ENCODE measurements at places on chromosomes 16 and 17.

GRCh38 chr17:17401271-17401781 is 75.5 kb upstream of the MED9 start:
- no peak overlapping the region for H3K27ac ChIP-seq
- no peak for DNase-seq
- H3K27me3 ChIP-seq: no peaks in the 10 kb centered on the region
- H3K36me3 ChIP-seq: no peaks in the 10 kb centered on the region
- H3K4me3 ChIP-seq: no peak overlapping the region
- H3K4me1 ChIP-seq: no peaks in the 10 kb centered on the region

GRCh38 chr16:734981-735881 is 5.6 kb downstream of the CIAO3 start:
- H3K27me3 ChIP-seq: no peaks in the 10 kb centered on the region
- H3K36me3 ChIP-seq: peaks cover 5% of the 10 kb centered on the region
- no peak for DNase-seq
- H3K4me3 ChIP-seq: no peak overlapping the region
- no peak overlapping the region for H3K27ac ChIP-seq
- peaks cover 8% of the 10 kb centered on the region for H3K4me1 ChIP-seq

- H3K4me3 ChIP-seq: no peak overlapping the region
- no peaks in the 10 kb centered on the region for H3K4me1 ChIP-seq
- DNase-seq: no peak
- H3K36me3 ChIP-seq: no peaks in the 10 kb centered on the region
- no peak overlapping the region for H3K27ac ChIP-seq
- no peaks in the 10 kb centered on the region for H3K27me3 ChIP-seq
Measured at GRCh38 chr17:49549691-49550678, 25.7 kb upstream of the NXPH3 start.

- no peaks in the 10 kb centered on the region for H3K27me3 ChIP-seq
- no peaks in the 10 kb centered on the region for H3K4me1 ChIP-seq
- H3K27ac ChIP-seq: no peak overlapping the region
Measured at GRCh38 chr16:52089476-52089875, 457.5 kb downstream of the TOX3 start.

- no peaks in the 10 kb centered on the region for H3K36me3 ChIP-seq
- H3K4me1 ChIP-seq: no peaks in the 10 kb centered on the region
- DNase-seq: no peak
- no peak overlapping the region for H3K4me3 ChIP-seq
- H3K27ac ChIP-seq: no peak overlapping the region
Measured at GRCh38 chr17:17176341-17176740, 29.8 kb downstream of the PLD6 start.

DNA sequence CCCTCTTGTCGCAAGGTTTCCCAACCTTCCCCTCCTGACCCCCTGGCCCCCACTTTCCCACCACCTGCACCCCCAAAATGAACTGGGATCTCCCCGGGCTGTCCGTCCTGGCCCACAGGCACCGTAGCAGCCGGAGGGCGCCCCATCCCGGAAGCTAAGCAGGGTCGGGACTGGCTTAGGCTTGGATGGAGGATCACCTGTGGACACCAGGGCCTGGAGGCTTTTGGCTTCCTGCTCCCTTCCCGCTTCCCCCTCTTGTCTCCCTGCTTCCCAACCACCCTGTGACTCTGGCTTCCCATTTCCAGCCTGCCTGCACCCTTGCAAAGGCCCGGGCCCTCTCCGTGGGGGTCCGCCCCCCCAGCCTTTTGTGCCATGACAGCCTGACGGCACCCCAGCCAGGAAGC is 2291.3 kb downstream of the TP53TG3F start:
- H3K27me3 ChIP-seq: no peaks in the 10 kb centered on the region
- H3K36me3 ChIP-seq: no peaks in the 10 kb centered on the region
- H3K4me1 ChIP-seq: no peaks in the 10 kb centered on the region
- H3K4me3 ChIP-seq: no peak overlapping the region
- no peak for DNase-seq

- no peak for DNase-seq
- H3K27me3 ChIP-seq: peaks cover 2% of the 10 kb centered on the region
- no peaks in the 10 kb centered on the region for H3K36me3 ChIP-seq
Measured at GRCh38 chr17:36188891-36189306, 7.7 kb downstream of the CCL3L1 start.

GRCh38 chr16:57802341-57803133 is at the start of gene KIFC3:
Gene KIFC3, minus strand, starts transcription at chr16:57802491. Its CDS starts 4,248 bp downstream, at chr16:57798243.
- no peaks in the 10 kb centered on the region for H3K27me3 ChIP-seq
- peaks cover 45% of the 10 kb centered on the region for H3K4me1 ChIP-seq
- no peak for DNase-seq
- H3K4me3 ChIP-seq: peak within 1 kb of the TSS; percentile 54
- no peaks in the 10 kb centered on the region for H3K36me3 ChIP-seq

- DNase-seq: no peak
- H3K4me1 ChIP-seq: no peaks in the 10 kb centered on the region
- no peak overlapping the region for H3K27ac ChIP-seq
- no peaks in the 10 kb centered on the region for H3K36me3 ChIP-seq
- no peaks in the 10 kb centered on the region for H3K27me3 ChIP-seq
Measured at GRCh38 chr17:82944990-82945389, 105.2 kb upstream of the ZNF750 start.

DNA sequence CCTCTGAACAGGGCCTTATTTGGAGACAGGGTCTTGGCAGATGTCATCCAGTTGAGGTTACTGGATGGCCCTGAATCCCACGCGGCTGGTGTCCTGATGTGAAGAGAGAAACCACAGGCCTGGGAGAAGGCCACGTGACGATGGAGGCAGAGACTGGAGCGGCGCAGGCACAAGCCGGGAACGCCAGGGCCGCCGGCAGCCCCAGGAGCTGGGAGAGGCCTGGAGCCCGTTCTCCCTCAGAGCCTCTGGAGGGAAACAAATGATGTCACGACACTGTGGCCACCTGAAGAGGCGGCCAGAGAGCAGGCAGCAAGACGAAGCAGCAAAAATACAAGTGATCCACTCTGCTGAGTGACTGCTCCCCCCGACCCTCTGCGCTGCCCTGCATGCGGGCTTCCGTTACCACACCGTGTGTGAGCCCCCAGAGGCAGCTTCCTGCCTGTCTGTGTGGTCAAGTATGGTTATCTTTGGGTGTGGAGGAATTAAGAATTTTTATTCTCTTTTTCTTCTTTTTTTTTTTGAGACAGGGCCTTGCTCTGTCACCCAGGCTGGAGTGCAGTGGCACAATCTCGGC is 11.6 kb downstream of the CD7 start:
- no peaks in the 10 kb centered on the region for H3K27me3 ChIP-seq
- H3K27ac ChIP-seq: no peak overlapping the region
- H3K4me1 ChIP-seq: peaks cover 14% of the 10 kb centered on the region
- no peak for DNase-seq
- H3K36me3 ChIP-seq: no peaks in the 10 kb centered on the region

GRCh38 chr17:38706505-38707216 is 1.6 kb downstream of the MLLT6 start:
- H3K27me3 ChIP-seq: no peaks in the 10 kb centered on the region
- no peaks in the 10 kb centered on the region for H3K36me3 ChIP-seq
- H3K4me3 ChIP-seq: peak overlapping the region; percentile 67
- DNase-seq: no peak
- peaks cover under 1% of the 10 kb centered on the region for H3K4me1 ChIP-seq

- H3K36me3 ChIP-seq: no peaks in the 10 kb centered on the region
- H3K27me3 ChIP-seq: no peaks in the 10 kb centered on the region
- H3K27ac ChIP-seq: peak overlapping the region; percentile 98
- DNase-seq: no peak
Measured at GRCh38 chr17:61159221-61159814, 240.3 kb upstream of the TBX2 start.

GRCh38 chr17:78759969-78760352 is 22.1 kb downstream of the CYTH1 start:
- no peak overlapping the region for H3K4me3 ChIP-seq
- H3K4me1 ChIP-seq: peaks cover 3% of the 10 kb centered on the region
- no peak for DNase-seq
- H3K36me3 ChIP-seq: no peaks in the 10 kb centered on the region
